ENCODE measurements at places on chromosomes 13 and 19.
A peak's percentile ranks its signal among the peaks of the same experiment; 100 is the strongest.

DNA sequence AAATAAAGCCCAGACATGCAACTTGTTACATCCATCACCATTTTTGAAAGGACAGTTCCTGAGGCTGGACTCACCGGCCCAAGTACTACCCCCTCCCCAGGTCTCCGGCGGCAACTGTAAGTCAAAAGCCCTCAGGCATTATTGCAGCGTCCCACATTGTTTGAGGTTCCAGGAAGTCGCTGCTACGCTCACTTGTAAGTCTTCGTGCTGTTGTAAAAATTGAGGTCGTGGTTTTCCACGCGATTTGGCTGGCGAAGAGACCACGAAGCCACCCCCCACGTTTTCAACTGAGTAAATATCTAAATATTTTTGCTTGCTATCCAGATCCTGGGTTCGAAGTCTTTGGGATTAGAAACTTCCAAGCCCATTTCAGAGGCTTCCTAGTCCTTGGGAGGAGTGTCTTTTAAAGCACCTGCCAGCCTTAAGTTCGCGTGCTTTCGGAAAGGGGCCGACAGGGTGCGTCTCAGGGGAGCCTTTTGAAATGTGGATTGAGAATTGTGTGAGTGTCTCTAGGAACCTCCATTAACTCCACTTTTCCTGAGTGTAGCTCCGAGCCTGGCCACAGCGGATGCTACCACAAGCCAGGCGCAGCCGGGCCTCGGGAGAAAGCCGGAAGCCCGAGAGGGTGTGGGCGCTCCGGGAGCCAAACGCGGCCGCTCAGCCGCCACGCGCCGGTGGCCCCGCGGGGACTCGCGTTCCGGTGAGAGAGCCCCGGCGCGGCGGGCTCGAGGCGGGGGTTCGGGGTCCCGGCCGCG, 434 bp upstream of the FNDC3A start:
- DNase-seq: peak; percentile 78

DNA sequence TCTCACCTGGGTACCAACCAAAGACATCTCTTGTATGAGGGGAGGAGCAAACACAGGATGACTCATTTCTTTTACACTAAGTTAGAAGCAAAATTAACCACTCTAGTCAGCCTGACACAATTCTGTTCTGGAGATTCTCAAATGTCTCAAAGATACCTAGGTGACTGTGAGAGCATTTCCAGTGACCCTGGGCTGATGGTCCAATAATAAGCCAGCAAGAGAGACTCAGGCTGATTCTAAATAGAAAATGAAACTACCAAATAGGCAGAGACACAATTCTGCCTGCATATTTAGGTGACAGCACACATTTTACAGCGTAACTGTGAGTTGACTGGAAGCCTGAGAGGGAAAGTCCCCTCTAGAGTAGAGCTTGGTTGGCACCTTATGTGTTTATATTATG, 16.3 kb downstream of the ZNF91 start:
- DNase-seq: no peak

DNA sequence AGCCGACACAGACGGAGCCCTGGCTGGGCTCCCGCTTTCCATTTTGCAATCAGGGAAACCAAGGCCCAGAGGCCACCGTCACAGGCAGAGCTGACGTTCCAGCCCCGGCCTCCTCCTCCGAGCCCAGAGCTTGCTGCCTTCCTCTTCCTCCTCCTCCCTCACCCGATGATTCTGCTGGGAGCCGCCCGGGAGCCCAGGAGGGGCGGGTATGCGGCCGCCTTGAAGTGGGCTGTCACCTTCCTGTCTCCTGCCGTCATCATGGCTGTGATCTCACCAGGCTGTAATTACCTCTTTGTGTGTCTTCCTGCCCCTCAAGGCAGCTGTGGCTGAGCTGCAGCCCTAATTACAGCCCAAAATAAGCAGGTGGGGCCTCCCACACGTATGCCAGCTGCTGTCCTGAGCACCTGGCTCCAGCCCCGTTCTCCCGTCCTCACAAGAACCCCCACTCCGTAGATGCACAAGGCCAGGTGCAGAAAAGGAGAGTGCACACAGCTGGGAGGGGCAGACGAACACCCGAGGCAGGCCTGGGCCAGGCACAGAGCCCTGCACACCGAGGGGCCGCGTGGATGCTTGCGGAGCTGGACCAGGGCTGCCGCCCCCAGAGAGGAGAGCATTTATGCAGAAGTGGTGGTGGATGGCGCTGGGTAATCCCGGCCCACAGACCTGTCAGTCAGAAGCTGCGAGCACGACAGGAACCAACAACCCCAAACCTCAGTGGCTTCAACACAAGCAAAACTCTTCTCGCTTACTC, 4.0 kb downstream of the TPGS1 start:
- peak; percentile 35 for DNase-seq

DNA sequence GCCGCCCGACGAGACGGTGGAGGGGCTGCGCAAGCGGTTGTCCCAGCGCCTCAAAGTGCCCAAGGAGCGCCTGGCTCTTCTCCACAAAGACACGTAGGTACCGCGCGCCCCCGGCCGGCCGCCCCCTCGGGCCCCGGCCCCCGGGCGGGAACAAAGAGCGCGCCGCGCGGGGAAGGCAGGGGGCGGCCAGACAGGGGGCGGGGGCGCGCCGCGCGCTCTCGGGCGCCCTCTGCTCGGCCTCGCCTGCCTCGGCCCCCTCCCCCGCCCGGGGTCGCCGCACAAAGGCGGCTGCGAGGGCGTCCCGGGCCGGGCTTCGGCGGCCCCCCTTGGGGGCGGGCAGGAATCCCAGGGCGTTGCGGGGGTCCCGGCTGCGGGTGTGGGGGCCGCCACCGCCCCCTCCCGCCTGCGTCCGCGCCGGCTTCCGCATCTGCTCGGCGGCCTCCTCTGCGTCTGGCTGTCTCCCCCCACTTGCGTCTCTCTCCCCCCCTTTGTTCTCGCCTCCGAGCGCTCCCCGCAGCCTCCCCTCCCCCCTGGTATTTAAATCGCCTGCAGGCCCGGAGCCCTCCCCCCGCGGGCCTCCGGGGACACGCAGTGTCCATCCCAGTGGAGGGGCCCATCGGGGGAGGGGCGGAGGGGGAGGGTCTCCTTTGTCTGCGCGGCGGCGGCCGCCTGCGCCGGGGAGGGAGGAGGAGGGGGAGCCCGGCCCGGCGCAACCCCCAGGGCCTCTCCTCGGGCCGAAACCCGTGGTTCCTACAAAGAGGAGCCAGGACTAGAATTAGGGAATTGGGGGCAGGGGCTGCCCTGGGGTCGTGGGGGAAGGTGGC, 2.3 kb downstream of the MIDN start:
- peak; percentile 88 for DNase-seq

GRCh38 chr13:67372868-67373464, 142.8 kb upstream of the PCDH9 start:
- DNase-seq: no peak

- DNase-seq: no peak
Measured at GRCh38 chr13:99636728-99637353, 135.6 kb downstream of the TM9SF2 start.

GRCh38 chr19:2332341-2333026, 4.0 kb downstream of the SPPL2B start:
- no peak for DNase-seq

GRCh38 chr19:13887517-13887916, 10.6 kb downstream of the NANOS3 start:
- DNase-seq: no peak

DNA sequence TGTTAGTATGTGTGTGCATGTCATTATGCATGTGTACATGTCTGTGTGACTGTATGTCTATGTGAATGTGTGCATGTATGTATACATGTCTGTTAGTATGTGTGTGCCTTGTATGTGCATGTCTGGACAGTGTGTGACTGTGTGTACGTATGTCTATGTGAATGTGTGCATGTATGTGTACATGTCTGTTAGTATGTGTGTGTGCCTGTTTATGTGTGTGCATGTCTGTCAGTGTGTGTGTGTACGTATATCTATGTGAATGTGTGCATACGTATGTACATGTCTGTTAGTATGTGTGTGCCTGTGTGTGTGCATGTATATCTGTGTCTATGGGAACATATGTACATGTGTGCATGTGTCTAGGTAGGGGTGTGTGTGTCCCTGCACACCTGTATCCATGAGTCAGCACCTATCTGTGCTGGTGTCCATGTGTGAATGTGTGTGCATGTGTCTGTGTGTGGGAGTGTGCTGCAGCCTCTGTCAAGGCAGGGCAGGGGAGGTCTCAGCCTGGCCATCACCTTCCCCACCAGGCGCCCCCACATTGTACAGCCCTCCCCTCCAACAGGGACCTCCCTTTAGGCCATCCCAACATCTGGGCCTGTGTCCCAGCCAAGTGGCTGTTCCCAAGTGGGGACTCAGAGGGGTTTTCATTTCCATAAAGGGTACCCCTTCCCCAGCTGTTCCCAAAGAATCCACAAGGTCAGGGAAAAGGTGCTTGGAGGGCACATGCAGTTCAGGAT, 4.4 kb downstream of the GAS6 start:
- DNase-seq: no peak

DNA sequence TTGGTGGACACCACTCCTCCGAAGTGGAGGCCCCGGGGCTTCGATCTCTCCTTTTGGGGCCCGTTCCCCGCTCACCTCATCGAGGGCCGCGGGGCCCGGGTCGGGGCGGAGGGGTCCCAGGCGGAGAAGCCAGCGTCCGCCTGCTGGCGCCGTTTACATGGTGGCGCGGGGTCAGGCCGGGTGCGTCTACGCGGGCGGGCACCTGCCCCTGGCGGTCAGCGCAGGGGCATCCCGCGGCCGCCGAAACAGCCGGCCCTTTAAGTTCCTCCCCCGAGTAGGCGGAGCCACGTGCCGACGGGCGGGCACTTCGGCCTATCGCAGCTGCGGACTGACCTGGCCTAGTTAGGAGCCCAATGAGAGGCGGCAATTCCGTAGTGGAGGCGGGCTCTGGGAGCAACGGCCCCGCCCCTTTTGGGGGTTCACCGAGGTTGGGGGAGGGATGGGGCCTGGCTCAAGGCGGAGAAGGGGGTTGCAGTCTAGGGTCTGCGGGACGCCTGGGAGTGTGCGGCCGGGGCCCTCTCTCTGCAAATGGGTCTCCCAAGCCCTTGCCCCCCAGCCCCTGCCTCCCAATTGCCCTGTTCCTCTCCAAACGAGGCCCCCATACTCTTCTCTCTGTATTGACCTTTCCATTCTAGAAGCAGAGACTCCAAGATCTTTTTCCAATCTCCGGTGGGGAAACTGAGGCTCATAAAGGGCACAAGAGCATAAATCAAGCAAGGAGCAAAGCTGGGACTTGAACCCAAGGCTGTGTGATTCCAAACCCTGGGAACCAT, at the start of gene ABHD8:
TSS of gene ABHD8 (minus strand) at position 259 of the 773 bp plus-strand sequence. CDS start 1,809 bp downstream, outside the sequence.
- DNase-seq: peak; percentile 97

- DNase-seq: no peak
Measured at GRCh38 chr13:29543230-29544215, 52.0 kb downstream of the SLC7A1 start.

DNA sequence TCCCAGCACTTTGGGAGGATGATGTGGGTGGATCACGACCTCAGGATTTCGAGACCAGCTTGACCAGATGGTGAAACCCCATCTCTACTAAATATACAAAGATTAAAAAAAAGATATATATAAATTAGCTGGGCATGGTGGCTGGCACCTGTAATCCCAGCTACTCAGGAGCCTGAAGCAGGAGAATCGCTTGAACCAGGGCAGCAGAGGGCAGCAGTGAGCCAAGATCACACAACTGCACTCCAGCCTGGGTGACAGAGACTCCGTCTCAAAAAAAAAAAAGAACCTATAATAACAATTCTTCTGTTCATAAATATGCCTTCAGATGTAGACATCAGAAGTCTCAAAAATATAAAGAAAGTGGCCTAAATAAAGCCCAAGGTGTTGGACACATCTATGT, 7.6 kb downstream of the ZNF737 start:
- no peak for DNase-seq

DNA sequence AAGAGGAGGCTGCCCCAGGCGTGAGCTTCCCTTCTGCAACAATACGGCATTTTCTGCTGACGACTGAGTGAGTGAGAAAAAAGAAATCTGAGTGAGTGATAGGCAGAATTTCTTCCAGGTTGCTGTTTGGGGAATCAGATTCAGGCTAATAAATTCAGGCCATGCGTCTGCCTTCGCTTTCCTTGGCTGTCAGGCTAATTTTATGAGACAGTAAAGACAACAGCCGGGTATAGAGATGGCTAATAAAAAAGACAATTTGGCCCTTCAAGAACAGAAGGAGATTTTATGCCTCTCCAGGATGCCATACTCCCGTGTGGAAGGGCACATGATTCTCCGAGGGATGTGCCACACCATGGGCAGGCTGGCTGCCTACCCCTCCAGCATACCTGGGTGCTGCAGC, 145.9 kb upstream of the UBL3 start:
- no peak for DNase-seq

GRCh38 chr19:38486731-38487336, 53.3 kb downstream of the RYR1 start:
- DNase-seq: no peak

GRCh38 chr13:49108196-49108595, 111.9 kb upstream of the MLNR start:
- DNase-seq: no peak

- no peak for DNase-seq
Measured at GRCh38 chr19:11612816-11613511, 15.7 kb downstream of the ZNF627 start.

DNA sequence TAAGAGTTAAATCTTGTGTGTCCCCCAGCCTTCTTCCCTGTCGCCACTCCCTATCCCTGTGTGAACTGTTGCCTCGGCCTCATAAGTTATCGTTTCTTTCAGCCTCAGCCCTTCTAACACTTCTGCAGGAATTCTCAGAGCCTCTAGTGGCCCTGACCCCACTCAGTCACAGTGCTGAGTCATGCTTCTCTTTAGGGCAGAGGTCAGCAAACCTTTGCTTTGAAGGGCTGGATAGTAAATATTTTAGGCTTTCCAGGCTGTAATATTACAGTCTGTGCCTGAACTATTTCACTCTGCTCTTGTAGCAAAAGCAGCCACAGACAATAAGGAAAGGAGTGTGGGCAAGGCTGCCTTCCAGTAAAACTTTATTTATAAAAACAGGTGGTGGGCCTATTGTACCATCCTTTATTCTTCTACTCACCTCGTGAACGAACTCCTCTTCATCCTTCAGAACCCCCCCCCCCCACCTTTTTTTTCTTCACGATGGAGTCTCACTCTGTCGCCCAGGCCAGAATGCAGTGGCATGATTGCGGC, 22.1 kb downstream of the MYO9B start:
- DNase-seq: no peak

All from lung (tissue), 17 donors.